ENCODE measurements at places on chromosomes 6 and 20.

DNA sequence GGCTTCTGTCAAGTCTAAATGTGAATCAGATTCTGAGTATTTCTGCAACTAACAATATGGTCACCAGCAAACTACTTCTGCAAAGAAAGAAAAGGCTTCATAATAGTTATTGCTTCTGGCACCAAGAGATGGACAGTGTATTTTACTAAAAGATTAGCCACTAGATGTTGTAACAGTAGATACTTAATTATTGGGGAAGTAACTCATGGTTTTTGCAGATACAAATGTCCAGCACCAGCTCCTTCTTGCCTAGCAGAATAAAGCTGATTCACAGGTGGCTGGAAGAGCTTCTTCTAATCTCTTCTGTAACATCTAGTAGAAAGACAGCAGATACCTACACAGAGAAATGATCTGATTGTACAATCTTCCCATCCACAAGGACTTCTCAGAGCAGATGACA, 21.2 kb downstream of the ATXN1 start:
- no peak for DNase-seq

DNA sequence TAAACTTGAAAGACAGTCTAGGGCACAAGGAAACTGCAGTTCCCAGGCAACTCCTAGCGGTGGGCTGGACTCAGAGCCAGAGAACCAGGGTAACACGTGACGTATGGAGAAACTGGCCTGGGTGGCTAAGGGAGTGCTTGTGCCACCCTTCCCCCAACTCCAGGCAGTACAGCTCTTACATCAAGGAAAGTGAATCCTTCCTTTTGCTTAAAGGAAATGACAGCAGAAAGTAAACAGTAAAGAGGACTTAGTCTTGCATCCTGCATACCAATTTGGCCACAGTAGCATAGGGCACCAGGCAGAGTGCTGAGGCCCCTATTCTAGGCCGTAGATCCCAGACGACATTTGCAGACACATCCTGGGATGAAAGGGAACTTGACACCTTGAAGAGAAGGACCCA, 322.8 kb downstream of the CD109 start:
- DNase-seq = no peak

GRCh38 chr6:39493777-39494176, 171.3 kb upstream of the KCNK16 start:
- no peak for DNase-seq

DNA sequence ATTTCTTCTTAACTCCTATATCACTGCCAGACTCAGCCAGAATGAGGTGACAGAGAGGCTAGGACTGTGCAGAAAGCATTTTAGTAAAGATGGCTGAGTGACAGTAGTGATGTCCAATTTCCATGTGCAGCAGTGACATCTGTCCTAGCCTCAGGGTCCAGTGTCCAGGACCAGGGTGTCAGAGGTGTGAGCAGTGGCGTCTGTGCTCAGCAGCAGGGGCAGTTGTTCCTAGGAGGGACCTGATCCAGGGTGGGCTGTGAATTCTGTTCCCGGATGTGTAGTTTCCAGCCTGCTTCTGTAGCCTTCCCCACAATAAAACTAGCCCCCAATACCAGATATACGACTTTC, 6.0 kb downstream of the HLA-B start:
- no peak for DNase-seq

GRCh38 chr6:1709234-1709641, 99.5 kb downstream of the FOXC1 start:
- no peak for DNase-seq

- no peak for DNase-seq
Observed at GRCh38 chr6:4647414-4648365, 128.5 kb upstream of the CDYL start.

GRCh38 chr6:71181565-71181964, 107.0 kb upstream of the OGFRL1 start:
- DNase-seq = no peak

- no peak for DNase-seq
Observed at GRCh38 chr6:4675121-4675520, 101.1 kb upstream of the CDYL start.

- no peak for DNase-seq
Observed at GRCh38 chr6:83878902-83879644, 19.6 kb downstream of the CYB5R4 start.

- no peak for DNase-seq
Observed at GRCh38 chr6:4853349-4853748, 77.1 kb downstream of the CDYL start.

- no peak for DNase-seq
Observed at GRCh38 chr20:21677261-21677660, 28.2 kb upstream of the PAX1 start.

- DNase-seq = no peak
Observed at GRCh38 chr6:126628125-126628524, 288.2 kb downstream of the CENPW start.

GRCh38 chr6:42791706-42792320, 10.0 kb downstream of the BICRAL start:
- no peak for DNase-seq

GRCh38 chr6:127249621-127250020, 17.0 kb upstream of the RNF146 start:
- no peak for DNase-seq

- DNase-seq = no peak
Observed at GRCh38 chr6:112281821-112282615, 27.7 kb upstream of the LAMA4 start.
